Cortex of kidney (tissue), 1 donor: ENCODE measurements at places on chromosomes 3 and 15.

DNA sequence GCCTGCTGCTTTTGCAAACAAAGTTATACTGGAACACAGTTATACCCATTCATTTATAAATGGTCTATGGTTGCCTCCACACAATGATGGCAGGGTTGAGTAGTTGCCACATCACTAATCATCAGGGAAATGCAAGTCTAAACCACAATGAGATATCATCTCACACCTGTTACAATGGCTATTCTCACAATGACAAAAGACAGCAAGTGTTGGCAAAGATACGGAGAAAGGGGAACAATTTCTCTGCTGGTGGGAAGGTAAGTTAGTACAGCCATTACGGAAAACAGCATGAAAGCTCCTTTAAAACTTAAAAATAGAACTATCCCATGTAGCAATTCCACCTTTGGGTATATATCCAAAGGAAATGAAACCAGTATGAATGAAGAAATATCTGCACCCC is 261.4 kb downstream of the TJP1 start:
- no peak for DNase-seq

GRCh38 chr3:152738656-152739055 is 96.3 kb upstream of the P2RY1 start:
- no peak for DNase-seq

DNA sequence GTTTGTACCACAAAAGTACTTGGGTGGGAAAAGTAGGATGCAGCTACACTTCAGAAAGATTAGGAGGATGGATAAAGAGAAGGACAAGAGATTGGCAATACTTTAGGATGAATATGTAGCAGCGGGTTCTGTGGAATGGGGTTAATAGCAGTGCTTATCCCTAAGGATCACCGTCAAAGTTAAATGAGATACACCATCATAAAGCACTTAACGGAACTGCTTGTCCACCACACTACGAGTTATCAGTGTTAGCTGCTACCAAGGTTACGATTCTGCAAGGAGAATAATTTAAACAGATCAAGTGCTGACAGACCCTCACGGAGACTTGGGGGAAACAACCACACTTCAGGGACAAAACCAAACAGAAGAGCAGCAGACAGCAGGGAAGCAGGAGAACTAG is 963 bp downstream of the SHQ1 start:
- no peak for DNase-seq

DNA sequence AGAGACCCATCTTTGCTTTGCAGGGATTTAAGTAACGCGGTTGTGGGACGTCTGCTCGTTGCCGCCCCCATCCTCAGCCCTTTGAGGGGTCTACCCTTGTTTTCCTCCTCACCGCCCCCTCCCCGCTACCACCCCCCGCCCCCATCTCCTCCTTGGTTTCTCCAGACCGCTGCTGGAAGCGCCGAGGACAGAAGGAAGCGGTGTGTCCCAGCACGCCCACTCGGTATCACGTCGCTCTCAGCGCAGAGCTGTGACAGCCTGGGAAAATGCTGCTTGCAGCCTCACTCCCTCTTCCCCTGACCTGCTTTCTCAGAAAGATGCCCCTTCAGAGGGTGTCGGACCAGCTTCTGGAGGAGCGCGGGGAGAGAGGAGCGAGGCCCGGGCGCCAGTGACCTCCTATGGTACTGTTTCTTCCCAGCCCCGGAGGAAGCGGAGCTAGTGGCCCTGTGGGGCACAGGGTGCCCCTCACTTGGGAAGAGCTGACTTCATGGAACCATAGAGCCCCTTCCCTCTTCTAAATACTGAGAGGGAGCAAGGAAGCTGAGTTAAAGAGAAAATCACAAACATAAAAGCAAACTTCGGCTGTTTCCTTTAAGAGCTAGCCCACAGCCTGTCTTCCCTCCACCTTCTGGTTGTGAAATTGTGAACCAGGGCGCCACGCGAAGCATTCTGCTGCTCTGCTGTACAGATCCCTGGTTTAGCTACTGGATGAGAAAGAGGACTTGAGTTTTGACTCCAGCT is 698 bp downstream of the IL1RAP start:
- no peak for DNase-seq

GRCh38 chr15:94259863-94260262 is 28.5 kb downstream of the MCTP2 start:
- DNase-seq: no peak

DNA sequence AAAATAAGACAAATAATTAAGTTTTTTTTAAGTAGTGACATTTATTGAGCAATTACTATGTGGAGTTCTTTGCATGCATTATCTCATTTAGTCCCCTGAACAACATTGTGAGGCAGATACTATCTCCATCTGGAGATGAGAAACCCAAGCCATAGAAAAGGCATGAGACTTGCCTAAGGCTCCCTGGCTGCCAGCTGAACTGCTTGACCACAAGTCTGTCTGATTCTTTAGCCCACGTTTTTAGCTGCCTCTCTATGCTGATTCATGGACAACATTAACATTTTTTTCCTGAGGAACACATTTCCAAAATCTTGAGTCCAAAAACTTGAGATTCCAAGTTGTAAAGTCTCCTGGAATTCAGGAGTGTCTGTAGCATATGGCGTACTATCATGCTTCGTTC is 263.6 kb upstream of the GOLGA6L4 start:
- DNase-seq: no peak

DNA sequence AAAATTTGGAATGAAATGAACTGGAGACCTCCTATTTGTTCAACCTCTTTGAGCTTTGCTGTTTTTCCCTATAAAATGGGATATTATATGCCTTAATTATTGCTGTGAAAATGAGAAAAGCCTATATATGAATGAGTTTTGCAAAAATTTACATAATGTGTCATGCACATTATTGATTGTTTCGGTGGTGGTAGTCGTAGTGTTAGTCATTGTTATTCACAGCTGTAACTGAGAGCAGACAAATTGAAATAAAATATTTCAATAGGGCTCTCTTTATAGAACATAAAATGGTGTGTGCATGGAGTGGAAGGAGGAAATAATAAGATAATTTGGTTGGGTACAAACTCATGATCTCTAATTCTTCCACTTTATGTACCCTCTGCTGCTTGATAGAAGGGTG is 153.7 kb upstream of the GADL1 start:
- no peak for DNase-seq

DNA sequence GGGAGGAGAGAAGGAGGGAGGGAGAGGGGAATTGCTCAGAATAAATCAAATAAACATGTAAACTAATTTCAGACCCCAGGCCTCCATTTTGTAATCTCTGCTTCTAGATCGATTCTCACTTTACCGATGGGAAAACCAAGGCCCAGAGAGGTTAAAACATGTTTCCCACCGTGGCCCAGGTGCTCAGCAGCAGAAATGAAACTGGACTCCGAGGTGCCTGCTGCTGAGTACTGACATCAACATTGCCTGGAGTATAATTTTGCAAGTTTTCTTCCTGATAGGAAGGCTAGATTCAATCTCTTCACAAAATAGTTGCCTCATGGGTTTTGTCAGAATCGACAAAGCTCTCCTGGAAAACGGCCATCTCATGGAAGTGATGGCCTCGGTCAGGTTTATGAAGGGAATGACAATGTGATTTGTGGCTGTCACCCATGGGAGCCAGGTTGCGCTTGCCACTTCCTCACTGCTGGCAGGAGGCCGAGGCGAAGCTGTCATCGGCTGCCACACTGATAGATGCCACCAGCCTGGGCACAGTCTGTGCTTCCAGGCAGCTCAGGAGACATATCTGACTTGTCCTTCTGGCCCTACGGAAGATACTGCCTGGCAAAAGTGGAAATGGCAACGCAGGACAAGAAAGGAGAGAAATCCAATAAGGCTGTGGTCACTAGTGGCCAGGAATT is 133.1 kb upstream of the LRRN1 start:
- no peak for DNase-seq

GRCh38 chr3:142218703-142219102 is 6.7 kb downstream of the GK5 start:
- no peak for DNase-seq

- DNase-seq: no peak
Measured at GRCh38 chr3:426072-426471, 229.5 kb downstream of the CHL1 start.

GRCh38 chr3:155497930-155498647 is 204.6 kb upstream of the STRIT1 start:
- DNase-seq: no peak

DNA sequence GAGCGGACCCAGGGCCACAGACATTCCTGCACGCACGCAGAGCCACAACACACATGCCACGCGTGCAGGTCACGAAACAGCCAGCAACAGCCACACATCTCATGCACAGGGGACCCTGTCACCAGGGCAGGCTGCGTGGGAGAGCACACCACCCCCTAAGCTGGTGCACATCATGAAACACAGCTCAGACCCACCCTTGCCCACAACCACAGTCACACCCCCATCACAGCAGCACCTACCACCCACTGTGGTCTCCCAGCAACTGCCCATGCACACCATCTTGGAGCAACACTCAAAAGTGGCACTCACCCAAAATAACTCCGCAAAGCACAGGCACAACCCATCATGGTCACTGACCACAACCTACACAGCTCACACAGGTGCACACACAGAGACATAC is 75.7 kb downstream of the OCA2 start:
- DNase-seq: no peak

DNA sequence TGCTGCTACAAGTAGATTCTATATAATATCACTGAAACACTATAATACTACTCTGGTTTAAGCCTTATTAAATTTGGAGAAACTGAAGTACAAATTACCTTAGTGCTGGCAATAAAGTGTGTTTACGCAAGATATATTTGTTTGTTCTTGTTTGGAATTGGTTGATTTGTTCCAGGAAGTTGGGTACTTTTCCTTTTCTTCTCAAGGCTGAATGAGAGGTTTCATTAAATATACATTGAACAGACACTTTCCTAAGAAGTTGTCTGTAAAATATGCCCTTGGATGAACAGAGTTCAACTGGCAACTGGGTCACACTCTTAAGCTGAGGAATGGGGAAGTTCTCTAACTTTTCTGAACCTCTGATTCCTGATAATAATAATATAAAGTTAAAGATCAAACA is 542.1 kb upstream of the NAALADL2 start:
- DNase-seq: no peak

DNA sequence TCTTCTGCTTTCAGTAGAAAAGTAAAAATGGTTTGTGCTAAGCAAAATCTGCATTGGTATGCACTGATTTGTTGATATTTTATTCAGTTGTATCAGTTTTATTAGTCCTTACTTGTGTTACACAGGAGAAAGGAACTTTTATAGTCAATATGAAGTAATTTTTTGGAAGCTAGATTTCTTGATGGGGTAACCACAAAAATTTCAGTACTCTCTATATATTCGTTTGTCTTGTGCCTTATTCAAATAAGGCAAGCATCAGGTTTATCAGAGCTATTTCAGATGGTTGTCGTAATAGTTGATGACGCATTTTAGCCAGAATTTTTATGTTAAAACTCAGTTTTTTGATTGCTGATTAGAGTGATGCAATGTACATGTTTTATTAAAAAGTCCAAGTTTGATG is 50.7 kb upstream of the NIPA1 start:
- no peak for DNase-seq

DNA sequence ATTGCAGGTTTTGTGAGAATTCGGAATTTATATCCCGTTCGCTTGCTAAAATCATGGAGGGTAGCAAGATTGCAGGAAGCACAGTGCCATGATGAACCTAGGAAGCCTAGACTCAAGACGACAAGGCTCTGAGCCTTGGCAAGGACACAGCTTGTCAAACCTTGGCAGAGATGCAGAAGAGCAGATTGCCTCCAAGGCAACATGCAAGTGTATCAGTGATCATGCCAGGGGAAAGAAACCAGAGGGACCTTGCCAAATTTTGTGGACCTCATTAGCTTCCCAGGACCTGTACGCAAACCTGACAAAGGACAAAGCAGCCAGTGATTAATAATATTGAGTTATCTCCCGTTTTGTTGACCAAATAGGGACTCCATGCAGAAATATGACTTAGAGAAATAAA is 159.7 kb downstream of the GOLIM4 start:
- DNase-seq: no peak

DNA sequence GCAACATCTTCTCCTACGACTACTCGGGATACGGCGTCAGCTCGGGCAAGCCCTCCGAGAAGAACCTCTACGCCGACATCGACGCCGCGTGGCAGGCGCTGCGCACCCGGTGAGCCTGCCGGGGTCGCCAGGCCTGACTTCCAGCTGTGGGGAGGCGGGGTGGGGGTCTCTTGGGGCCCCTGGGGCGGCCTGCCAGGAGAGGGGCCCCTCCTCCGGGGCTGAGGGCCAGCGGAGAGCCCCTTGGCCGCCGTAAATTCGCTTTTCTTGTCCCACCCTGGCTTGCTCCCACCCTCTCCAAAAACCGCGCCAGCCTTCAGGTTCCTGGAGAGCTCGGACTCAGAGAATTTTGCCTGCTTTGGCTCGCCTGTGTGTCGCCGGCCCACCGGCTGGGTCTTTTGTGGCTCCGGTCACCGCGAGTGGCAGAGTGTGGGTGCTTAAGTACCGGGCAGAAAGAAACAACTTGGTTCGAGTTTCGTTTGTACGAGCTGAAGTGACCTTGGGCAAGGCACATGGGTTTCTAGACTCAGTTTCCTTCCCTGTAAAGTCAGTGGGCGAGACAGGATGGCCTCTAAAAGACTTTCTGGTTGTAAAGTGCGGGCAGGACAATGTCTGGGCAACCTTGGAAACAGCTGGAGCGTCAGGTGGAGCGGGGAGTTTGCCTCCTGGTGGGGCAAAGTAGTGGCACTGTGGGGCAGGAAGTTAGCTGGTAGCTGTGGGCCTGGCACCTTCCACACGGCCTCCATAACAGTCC is 976 bp downstream of the ABHD17C start:
- DNase-seq: no peak

DNA sequence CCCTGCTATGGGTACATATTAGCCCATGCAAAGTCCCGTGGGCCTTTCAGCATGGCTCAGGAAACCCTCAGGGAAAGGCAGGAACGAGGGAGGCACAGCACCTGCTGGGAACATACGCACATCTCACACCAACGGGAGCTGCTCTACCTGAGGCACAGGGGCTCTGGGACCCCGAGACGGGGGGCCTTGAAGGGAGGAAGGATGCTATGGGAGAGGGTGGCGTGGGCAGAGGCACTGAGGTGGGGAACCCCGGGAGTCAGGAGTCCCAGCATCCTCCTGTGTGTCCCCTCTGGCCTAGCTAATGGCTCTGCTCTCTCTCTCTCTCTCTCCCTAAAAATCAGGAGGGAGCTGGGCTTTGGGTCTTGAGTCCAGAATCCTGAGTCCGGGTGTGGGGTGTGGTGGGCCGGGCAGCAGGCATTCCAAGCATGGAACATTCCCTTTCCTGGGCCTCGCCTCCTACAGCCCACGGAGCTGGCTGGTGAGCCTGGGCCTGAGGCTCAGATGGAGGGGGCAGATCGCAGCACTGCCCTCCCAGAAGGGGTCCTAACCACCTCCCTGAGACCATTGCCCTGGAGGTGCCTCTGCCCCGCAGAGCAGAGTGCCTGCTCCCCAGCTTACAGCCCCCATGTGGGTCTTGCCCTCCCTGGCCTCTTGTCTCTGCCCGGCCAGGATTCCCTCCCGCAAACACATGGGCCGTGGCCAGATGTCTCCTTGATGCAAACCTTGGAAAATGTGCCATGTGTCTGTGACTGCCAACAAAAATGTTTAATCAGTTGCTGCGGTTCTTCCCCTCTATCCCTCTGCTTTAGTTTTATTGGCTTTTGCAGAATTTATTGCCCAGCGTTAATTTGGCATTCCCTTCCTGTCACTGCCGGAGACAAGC is 101.6 kb downstream of the TMEM266 start:
- DNase-seq: no peak
